A549 treated with AZD2906 at 1 μM for 4 hours (cell line): ENCODE measurements at places on chromosomes 3 and 15. TPM values are rescaled to one million over a fixed set of nuclear protein-coding genes. Genes with fewer than 3 reads are reported as not detected.

The FOXB1 gene
- total RNA-seq, result not detected in 5 replicates

The CILP gene
- total RNA-seq, result 0.40 to 0.60 TPM (median 0.46 TPM) in 5 replicates

The MAGI1 gene
- 3.3 to 4.4 TPM (median 3.5 TPM) in 5 replicates for total RNA-seq

The CHDH gene
- total RNA-seq, result 1.8 to 3.3 TPM (median 2.0 TPM) in 5 replicates

The POPDC2 gene
- 0.32 to 1.2 TPM (median 0.38 TPM) in 5 replicates for total RNA-seq

The GOLGA6L10 gene
- 0.28 to 0.67 TPM (median 0.43 TPM) in 5 replicates for total RNA-seq

The CLDN18 gene
- total RNA-seq, result not detected in 5 replicates
